Activated naive CD8-positive, alpha-beta T cell treated with anti-CD3 and anti-CD28 coated beads, Interleukin-2, amount 10 ng/mL, durations not matched to agents 7 days and 5 days (primary cell): ENCODE measurements at places on chromosomes 13 and 19.

DNA sequence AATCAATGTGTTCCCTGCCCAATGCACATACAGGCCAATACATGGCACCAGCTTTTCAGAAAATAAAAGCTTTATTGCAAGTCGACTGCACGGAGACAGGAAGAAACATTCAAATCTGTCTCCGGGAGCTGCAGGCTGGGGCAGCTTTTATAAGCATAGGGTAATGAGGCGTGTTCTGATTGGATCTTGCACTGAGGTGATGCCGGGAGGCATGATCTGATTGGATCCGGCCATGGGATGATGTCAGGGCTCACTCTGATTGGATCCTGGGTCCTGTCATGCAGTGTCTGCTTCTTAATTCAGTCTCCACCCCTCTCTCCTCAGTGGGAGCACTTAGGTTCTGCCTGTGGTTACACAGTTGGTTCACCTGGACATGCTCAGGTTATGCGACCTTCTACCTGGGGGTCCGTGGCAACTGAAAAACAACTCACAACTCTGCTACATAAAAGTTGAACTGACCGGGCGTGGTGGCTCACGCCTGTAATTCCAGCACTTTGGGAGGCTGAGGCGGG, 11.8 kb upstream of the FBN3 start:
- DNase-seq, result no peak

DNA sequence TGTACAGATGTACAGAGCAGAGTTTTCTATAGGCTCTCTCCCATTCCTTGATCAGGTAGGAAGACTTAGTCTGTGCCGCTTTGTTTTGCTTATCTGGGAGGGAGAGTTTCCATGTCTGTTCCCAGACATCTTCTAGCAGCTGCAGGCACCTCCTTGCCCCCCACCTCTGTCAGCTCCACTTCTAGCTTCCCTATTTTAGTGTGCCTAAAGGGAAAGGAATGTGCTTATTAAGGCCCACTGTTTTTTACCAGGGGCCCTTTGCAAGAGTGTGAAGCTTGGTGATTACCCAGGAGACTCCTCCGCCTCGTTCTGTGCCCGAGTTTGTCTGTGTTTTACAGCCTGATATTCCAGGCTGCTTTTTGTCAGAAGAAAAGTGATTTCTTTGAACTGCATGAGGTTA, 1984.4 kb downstream of the OLFM4 start:
- no peak for DNase-seq

DNA sequence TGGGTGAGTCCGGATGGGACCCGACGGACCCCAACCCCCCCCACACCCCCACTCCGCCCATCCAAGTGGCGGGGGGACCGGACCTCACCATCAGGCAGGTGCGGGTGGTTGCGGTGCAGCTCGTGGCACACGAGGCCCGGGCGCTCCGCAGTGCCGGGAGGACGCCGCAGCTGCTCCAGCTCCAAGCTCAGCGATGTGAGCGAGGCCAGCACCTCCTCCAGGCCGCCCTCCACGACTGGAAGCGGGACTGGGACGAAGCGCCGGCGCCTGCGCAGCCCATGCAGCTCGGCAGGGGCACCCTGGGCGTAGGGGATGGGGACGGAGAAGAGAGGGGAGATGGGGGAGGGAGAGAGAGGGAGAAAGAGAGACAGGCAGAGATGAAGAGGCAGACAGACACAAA, 30.1 kb upstream of the OLFM2 start:
- DNase-seq, result no peak

GRCh38 chr19:19448238-19448544, 42.7 kb downstream of the GATAD2A start:
- DNase-seq, result no peak

DNA sequence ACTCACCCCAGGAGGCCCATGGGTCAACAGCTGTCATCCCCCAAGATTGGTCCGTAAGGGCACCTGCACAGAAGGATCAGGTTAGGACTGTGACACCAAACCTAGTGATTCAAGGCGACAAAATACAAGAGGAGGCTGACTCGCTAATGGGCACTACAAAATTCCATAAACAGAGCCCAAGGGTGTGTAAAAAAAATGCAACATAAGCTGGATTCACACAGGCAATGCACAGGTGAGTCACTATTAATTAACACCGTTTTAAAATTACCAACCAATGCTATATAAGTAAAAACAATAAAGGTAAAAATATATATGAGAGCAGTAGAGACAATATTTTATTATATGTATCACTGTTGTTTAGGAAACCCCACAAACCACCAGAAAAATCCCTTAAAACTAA, 1.9 kb downstream of the ZNF606 start:
- DNase-seq, result no peak

DNA sequence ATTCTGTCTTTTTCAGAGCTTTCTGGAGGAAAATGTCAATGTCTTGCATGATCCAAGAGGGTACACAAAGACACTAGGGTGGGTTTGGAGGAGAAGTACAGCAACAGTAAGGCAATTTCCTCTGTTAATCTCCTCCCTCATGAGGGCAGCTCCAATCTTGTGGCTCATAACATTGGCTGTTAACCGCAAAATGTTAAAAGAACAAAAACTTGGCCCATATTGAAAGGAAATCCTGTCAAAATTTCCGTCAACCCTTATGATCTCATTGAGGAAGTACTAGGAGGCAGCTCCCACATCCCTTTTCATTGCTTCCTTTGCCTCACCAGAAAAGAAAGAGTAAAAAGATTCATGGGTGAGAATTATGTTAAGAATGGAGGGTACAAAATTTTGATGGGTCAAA, 11.6 kb downstream of the OXGR1 start:
- no peak for DNase-seq

- DNase-seq, result no peak
Observed at GRCh38 chr13:95505986-95506385, 46.5 kb upstream of the CLDN10 start.

- DNase-seq, result no peak
Observed at GRCh38 chr19:51713319-51714285, 10.2 kb downstream of the HAS1 start.
